GM12878 (cell line): ENCODE measurements at places on chromosomes 2 and 18. TPM values are rescaled to one million over a fixed set of nuclear protein-coding genes. Genes with fewer than 3 reads are reported as not detected.

The GDF7 gene
- polyA plus RNA-seq: 0.04 TPM in 1 of 2 replicates, not detected in the other

The FHL2 gene
- 7.1 and 7.2 TPM in 2 replicates for polyA plus RNA-seq

The CDKL4 gene
- not detected in 2 replicates for polyA plus RNA-seq

The ARHGAP25 gene
- 0.28 and 0.37 TPM in 2 replicates for polyA plus RNA-seq

The ZAP70 gene
- 1.2 TPM in 2 replicates for polyA plus RNA-seq

GRCh38 chr2:134118279-134119116 lies 135.4 kb upstream of the MGAT5 start:
- peak overlapping the region; percentile 92 for H3K4me3 ChIP-seq
- H3K27ac ChIP-seq: peak overlapping the region; percentile 77
- DNase-seq: peak; percentile 96

GRCh38 chr2:42369532-42370229 lies 8.7 kb upstream of the COX7A2L start:
- DNase-seq: no peak
- no peaks in the 10 kb centered on the region; the same call in 1 of the 2 replicates for H3K27me3 ChIP-seq
- H3K27ac ChIP-seq: no peak overlapping the region
- H3K4me3 ChIP-seq: no peak overlapping the region
- H3K4me1 ChIP-seq: no peaks in the 10 kb centered on the region

- no peaks in the 10 kb centered on the region for H3K36me3 ChIP-seq
- H3K27me3 ChIP-seq: no peaks in the 10 kb centered on the region
- no peak for DNase-seq
- no peak overlapping the region for H3K4me3 ChIP-seq
Measured at GRCh38 chr18:46421973-46422551, 235.0 kb downstream of the LOXHD1 start.

DNA sequence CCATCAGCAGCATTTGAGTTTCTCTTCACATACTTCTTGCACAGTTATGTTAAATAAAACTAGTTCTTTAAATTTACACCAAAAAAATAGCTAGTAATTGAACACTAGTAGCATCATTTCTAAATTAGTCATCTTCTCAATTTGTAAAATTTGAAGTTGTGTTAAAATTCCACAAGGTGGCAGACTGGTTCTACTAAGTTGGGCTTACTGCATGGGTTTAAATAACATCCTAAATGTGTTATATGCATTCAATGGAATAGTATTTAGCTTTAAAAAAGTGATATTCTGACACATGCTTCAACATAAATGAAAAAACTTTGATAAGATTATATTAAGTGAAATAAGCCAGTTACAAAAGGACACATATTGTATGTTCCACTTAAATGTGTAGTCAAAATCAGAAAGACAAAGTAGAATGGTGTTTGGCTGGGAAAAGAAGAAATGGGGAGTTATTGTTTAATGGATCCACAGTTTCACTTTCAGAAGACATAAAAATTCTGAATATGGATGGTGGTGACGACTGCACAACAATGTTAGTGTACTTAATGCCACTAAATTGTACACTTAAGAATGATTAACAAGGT lies 28.7 kb upstream of the RPRD1A start:
- H3K27me3 ChIP-seq: no peaks in the 10 kb centered on the region
- H3K36me3 ChIP-seq: no peaks in the 10 kb centered on the region
- H3K4me3 ChIP-seq: no peak overlapping the region
- DNase-seq: no peak
- no peaks in the 10 kb centered on the region for H3K4me1 ChIP-seq
- H3K27ac ChIP-seq: no peak overlapping the region

GRCh38 chr2:132272713-132273112 lies 111.0 kb upstream of the ANKRD30BL start:
- DNase-seq: no peak
- H3K27me3 ChIP-seq: no peaks in the 10 kb centered on the region
- H3K27ac ChIP-seq: no peak overlapping the region
- H3K36me3 ChIP-seq: no peaks in the 10 kb centered on the region

DNA sequence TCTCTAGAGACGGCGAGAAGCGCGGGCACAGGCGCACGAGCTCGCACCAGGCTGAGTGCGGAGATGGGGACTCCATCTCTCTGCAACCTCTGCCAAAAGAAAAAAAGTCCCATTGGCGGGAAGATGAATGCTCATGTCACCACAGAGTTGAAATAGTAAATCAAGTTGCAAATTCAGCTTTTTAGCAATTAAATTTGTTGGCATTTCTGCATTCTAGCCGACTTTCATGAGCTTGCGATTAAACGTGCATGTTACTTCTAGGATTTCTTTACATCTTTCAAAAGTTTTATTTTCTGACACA lies 588 bp downstream of the CHAC2 start:
- peak overlapping the region; percentile 92 for H3K4me3 ChIP-seq
- peaks cover 5% of the 10 kb centered on the region; the same call in 1 of the 2 replicates for H3K4me1 ChIP-seq
- DNase-seq: no peak

DNA sequence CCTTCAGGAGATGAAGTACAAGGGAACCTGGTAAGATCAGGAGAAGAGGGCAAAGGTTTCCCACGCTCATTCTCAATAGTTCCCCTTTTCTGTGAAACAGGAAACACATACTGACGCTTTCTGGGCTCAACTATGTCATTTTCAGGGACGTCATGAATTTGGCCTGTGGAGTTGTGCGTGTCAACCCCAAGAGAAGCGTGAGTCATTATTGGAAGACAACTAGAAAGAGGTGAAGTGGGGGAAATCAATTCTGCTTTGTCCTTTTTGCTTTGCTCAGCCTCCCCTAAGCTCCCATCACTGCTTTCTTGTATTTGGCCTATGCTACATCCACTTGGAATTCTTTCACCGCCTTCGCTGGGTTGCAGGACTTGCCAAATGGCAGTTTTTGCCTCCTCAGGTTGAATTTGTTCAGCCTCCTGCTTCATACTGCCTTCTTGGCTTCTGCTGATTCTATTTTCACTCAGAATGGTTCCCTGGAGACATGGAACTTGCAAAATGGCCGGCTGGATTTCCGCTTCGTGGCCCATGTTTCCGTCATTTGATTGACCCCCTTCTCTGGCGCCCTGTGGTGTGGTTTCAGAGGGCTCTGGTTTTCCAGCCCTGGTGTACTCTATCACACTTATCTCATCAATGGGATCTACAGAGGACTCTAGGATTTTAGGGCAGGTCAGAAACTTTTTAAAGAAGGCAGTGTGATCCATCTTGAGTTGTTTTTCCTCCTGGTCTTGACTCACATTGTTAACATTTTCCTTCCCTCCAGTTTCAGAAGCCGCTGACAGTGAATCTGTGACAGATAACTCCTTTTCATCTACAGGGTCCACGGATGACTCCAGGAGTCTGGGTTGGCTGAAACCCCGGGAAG lies 93.3 kb downstream of the ALPK2 start:
- peak overlapping the region; percentile 77 for H3K4me3 ChIP-seq
- peak overlapping the region; percentile 100 for H3K27ac ChIP-seq
- DNase-seq: peak; percentile 99
- H3K36me3 ChIP-seq: no peaks in the 10 kb centered on the region
- H3K27me3 ChIP-seq: no peaks in the 10 kb centered on the region

DNA sequence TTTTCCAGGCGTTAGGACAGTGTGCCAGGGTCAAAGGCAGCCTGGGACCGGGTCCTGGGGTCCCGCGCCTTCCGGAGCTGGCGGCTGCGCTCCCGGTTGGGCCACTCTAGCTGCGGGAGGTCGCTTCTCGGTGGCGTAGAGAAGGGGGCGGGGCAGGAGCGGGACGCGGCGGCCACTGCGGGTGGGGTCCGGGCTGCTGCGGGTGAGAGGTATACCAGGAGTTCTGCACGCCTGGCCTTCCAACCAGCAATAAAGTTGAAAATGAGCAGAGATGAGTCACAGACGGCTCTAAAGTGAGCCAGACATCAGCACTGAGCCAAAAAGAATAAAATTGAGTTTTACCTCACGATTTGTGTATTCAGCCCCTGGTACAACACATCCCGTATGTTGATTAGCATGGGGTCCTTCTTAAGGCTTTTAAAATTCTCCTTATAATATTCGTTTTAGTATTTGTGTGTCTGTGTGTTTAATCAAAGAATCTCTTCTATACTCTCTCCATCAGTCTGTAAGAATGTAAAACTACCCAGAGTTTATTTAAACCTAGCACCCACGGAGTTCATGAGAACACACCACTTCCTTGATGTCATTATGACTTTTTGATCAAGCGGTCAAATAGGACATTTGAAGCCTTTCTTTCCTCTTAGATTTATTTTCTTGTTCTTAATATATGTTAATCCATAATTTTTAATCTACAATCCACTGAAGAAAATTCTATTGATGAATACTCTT lies at the start of gene C1GALT1C1L:
Gene C1GALT1C1L, minus strand, starts transcription at position 108 of the 729 bp plus-strand sequence. Its CDS starts 107 bp downstream, at position 1.
- DNase-seq: no peak
- no peaks in the 10 kb centered on the region for H3K4me1 ChIP-seq
- H3K36me3 ChIP-seq: no peaks in the 10 kb centered on the region
- no peak within 1 kb of the TSS for H3K27ac ChIP-seq
- no peaks in the 10 kb centered on the region for H3K27me3 ChIP-seq
- no peak within 1 kb of the TSS for H3K4me3 ChIP-seq

- H3K4me1 ChIP-seq: no peaks in the 10 kb centered on the region
- DNase-seq: no peak
- no peak overlapping the region for H3K4me3 ChIP-seq
- no peaks in the 10 kb centered on the region for H3K27me3 ChIP-seq
Measured at GRCh38 chr2:3005859-3006501, 371.6 kb downstream of the EIPR1 start.
